Thoracic aorta (tissue), 2 donors: ENCODE measurements at places on chromosomes 6 and 20.

GRCh38 chr6:30724906-30725667 is 4.9 kb downstream of the TUBB start:
- no peaks in the 10 kb centered on the region for H3K27me3 ChIP-seq
- H3K27ac ChIP-seq, result peak overlapping the region; percentile 40
- peaks cover 12% of the 10 kb centered on the region for H3K4me1 ChIP-seq
- no peak overlapping the region for H3K4me3 ChIP-seq

GRCh38 chr6:43367245-43367984 is 2.0 kb downstream of the ZNF318 start:
- H3K4me3 ChIP-seq, result peak overlapping the region; percentile 94
- no peak overlapping the region for H3K27ac ChIP-seq
- peaks cover 14% of the 10 kb centered on the region for H3K36me3 ChIP-seq
- no peaks in the 10 kb centered on the region for H3K27me3 ChIP-seq
- no peak for DNase-seq

- H3K27ac ChIP-seq, result peak overlapping the region; percentile 52
- DNase-seq, result no peak
- H3K4me1 ChIP-seq, result peaks cover 31% of the 10 kb centered on the region
- H3K27me3 ChIP-seq, result no peaks in the 10 kb centered on the region
- H3K36me3 ChIP-seq, result no peaks in the 10 kb centered on the region
These were observed 129.8 kb downstream of the FOXO3 start for GRCh38 chr6:108690326-108691049.

- no peaks in the 10 kb centered on the region for H3K36me3 ChIP-seq
- no peak overlapping the region for H3K4me3 ChIP-seq
- H3K27ac ChIP-seq, result no peak overlapping the region
- H3K4me1 ChIP-seq, result no peaks in the 10 kb centered on the region
These were observed 68.4 kb upstream of the PHIP start for GRCh38 chr6:79146421-79146820.
